ENCODE measurements at places on chromosomes 3 and 15.

- no peak for DNase-seq
These were observed 117.1 kb upstream of the MLF1 start for GRCh38 chr3:158453865-158454264.

GRCh38 chr3:168884353-168884903 lies 779.1 kb downstream of the MECOM start:
- no peak for DNase-seq

DNA sequence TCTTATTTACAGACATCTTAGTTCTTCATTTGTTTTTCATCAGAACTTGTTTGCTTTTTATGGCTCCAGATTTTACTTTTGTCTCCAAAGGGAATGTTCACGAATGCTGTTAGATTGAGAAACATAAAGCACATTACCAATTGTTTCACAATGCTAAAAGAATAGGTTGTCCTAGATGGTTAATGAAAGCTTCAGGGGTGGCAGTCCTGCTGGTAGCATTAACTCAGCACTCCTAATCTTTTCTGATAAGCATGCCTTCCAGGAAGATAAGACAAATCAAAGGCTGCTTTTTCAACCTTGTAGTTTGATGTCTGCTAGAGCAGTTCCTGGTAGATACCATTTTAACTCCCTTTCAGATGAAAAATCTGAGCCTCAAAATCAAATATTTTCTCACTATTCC lies 619.4 kb downstream of the PYDC2 start:
- no peak for DNase-seq

DNA sequence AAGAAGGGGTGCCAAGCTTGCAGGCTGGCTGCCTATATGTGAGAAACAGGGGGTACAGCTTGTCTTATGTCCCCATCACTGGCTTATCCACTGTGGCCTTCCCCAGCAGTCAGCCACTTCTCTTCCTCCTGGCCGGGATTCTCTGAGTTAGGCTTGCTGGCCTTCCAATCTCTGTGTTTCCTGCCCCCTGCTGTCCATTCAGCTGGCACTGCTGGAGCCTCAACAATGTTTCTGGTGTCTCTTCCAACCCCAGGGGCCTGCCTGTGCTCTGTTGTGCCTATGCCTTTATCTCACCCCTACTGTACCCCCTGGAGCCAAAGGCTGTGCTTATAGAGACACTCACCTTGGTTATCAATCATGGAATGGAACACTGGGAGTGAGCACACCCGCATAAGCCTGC lies 36.5 kb downstream of the ANAPC13 start:
- DNase-seq: peak; percentile 25

DNA sequence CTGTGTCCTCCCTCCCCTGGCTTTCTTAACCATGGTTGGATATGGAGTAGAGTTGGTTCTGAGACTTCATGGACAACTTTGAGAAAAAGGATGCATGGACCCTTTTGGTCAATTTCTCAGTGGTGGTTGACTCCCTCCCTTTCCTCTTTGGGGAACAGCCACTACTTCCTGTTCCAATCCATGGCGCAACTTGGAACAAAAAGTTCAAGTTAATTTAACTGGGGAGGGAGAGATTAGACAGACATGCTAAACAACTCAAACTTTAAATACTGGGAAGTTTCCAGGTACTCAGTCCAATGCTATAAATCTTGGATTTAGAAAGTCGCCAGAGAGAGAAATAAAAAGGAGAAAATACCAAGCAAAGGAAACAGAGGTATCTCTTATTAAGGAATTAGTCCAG lies 202.2 kb downstream of the PDZRN3 start:
- DNase-seq: no peak

DNA sequence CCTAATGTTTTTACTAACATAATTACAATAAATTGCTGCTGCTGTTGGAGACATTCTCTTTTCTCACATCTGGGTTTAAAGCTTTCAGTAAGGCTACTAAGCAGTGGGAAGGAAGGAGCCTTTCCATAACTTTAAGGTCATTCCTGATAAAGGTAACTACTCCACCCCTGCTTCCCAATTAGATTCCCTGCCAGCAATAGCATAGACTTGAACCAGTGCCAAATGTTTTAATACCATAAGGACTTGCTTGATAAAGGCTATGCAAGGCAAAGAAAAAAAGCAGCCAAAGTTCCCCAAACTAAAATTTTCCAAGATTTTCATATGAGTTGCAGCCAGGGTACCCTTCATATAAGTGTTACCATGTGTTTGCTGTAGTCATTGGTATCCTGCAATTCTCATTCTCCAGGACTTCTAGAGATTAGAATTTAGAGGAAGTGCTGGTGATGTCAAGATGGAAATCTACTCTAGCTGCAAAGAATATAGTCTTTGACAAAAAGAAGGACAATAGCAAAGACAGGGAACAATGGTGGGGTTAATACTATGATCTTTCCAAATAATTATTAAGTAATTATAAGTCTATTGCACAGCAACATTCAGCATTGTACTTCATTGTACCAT lies 106.1 kb downstream of the FILIP1L start:
- DNase-seq: no peak

GRCh38 chr15:73195166-73195565 lies 142.9 kb downstream of the NEO1 start:
- no peak for DNase-seq

- no peak for DNase-seq
These were observed 70.7 kb downstream of the TLE3 start for GRCh38 chr15:70026991-70027390.

GRCh38 chr15:80582816-80583423 lies 112.2 kb upstream of the ABHD17C start:
- DNase-seq: no peak
